LoVo (cell line): ENCODE measurements at places on chromosomes 2 and 18.

DNA sequence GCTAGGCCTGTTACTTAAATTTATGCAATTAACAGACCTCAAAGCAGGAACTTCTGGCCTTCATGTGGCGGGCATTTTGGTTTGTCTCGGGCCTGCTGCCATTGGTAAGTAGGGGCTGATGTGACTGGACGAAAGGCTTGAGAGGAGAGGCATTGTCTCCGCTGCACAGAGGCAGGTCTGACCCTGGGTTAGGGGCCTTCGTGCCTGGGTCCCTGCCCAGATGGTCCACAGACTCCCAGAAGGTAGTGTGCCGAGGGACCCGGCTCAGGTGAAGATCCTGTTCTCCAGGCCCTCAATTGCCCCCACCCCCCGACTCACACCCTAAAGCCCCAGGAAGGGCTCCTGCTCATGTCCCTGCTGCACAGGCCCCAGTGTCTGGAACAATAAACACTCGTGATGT lies 764.9 kb downstream of the TMEM182 start:
- DNase-seq, result no peak

DNA sequence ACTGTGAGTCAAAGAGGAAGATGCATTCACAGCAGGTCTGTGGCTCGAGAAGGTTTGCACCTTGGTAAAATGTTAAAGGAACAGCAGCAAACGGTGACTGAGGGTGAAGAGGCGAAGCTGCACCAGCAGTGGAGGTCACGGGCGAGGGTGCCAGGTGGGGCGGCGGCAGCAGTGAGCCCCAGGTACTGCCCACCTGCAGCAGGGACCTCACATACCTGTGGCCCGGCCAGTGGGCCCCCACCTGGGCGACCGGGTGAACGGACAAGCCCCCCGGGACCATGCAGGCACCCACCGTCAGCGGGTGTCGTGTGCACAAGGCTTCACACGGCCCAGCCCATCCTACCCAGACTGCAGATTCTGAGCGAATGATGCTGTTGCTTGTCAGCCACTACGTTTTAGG lies 23.6 kb upstream of the KCNG2 start:
- no peak for DNase-seq

DNA sequence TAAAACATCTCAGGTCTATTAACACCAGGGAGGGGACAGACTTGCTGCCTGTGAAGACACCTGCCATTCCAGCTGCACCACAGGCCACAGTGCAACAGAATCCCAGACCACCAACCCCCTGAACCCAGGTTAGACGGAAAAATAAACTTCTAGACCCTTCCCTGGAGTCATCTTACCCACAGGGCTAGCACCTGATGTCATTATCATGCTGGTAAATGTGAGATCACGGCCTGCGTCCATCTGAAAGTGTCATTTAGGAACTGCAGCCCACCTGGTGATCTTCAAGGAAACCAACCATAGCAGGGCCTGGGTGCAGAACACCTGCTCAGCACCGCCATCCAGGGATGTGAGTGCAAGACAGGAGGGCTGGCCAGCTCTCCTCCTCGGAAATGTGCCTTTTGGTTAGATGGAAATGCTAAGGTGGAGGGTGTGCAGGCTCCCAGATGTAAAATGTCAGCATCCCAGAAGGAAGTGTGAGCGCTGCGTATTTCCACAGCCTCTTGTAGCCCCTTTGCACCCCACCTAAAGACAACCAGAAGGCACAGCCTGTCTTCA lies 80.8 kb downstream of the PTGR3 start:
- no peak for DNase-seq

- no peak for DNase-seq
These were observed 14.5 kb upstream of the ZBTB14 start for GRCh38 chr18:5309888-5310470.

- no peak for DNase-seq
These were observed 467.4 kb upstream of the FANCL start for GRCh38 chr2:58708565-58708964.

- DNase-seq, result no peak
These were observed 40.1 kb upstream of the TAF1B start for GRCh38 chr2:9803023-9803805.

- peak; percentile 64 for DNase-seq
These were observed 2.2 kb downstream of the RND3 start for GRCh38 chr2:150485114-150485870.

GRCh38 chr2:197075281-197075680 lies 148.8 kb upstream of the PGAP1 start:
- no peak for DNase-seq

GRCh38 chr2:28201671-28202180 lies 190.9 kb upstream of the FOSL2 start:
- no peak for DNase-seq

DNA sequence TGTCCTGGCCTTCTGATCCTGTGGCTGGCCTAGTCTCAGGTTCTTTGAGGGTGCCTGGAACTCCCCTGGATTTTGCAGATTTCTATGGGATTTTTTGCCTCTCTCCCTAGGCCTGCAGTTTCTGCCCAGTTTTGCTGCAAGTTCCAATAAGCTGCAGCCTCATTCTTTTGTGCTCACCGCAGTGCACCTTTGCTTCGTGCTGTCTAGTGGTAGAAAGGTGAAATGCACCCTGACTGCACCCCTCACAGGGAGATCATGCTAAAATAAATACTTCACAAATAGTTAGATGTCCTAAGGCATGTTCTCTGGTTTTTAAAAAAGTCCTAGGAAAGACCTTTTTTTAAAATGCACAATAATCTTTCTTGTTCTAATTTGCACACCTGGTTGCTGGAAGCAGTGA lies 72.5 kb downstream of the GNAL start:
- DNase-seq, result no peak
